ENCODE measurements at places on chromosomes 11 and 22.

DNA sequence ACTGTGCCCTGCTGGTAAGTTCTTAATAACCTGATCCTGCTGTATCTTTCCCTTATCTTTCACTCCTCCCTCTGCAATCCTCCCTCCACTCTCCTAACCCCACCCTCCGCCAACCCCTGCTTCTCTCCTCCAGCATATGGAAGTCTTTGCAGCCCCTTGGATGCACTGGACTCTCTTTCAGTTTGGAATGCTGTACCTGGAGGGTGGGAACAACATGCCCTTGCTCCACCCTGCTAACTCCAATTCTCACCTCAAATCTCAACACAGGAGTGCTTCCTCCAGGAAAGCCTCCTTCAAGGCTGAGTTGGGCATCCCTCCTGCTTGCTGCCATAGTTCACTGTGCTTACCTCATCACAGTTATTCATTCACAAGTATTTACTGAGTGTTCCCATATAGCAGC lies 52.8 kb upstream of the LDLRAD3 start:
- no peak for DNase-seq

DNA sequence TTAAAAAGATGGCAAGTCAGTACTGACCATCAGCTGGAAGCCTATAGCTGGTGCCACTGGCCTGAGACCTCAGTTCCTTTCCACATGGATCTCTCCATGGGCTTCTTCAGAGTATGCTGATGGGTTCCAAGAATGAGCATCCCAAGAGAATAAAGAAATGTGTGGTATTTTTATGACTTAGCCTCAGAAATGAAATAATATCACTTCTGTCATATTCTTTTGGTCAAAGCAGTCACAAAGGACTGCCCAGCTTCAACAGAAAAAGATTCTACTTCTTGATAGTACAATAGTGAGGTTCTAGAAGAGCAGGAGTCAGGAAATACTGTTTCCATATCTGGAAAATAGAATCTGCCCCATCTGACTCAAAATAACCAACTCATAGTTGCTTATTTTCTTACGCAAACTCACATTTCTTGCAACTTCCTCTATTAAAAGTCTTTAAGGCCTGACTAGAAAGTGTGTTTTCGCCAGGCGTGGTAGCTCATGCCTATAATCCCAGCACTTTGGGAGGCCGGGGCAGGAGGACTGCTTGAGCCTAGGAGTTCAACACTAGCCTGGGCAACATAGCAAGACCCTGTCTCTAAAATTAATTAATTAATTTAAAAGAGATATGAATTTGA lies 116.9 kb downstream of the SIK3 start:
- DNase-seq = no peak

DNA sequence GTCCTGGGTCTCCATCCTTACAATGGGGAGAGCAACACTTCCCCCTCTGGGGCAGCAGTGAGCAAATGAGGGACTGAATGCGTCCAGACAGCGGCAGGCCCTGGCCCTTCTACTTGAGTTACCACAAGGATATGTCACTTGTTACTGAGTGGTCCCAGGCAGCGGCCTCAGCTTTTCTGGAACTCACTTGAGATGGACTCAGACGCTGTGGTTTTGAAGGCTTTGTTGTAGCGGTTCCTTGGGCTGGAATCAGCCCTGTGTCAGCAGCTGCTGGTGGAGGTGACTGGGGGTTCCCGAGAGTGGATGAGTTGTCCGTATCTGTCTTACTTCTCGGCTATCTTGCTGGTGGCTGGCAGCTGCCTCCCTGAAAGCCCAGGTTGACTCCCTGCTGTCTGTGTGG lies 77.0 kb downstream of the MICAL2 start:
- no peak for DNase-seq

DNA sequence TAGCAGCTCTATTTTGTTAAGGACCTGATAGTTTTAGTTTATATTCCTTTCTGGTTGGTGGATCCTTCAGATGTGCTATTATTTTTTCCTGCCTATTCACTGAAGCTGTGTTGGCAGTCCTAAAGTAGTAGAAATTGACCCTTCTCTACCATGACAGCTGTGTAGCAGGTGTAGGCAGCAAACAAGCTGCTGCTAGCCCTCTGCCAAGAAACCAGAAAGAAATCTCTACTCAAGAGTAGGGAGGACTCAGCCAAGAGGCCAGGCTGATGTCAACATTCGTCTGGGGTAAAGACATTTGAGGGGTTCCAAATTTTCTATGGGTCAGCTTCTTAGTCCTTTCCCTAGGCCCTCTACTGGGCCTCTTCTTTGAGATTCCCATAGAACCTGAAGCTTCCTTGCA lies 51.2 kb downstream of the CSTF3 start:
- DNase-seq = no peak

DNA sequence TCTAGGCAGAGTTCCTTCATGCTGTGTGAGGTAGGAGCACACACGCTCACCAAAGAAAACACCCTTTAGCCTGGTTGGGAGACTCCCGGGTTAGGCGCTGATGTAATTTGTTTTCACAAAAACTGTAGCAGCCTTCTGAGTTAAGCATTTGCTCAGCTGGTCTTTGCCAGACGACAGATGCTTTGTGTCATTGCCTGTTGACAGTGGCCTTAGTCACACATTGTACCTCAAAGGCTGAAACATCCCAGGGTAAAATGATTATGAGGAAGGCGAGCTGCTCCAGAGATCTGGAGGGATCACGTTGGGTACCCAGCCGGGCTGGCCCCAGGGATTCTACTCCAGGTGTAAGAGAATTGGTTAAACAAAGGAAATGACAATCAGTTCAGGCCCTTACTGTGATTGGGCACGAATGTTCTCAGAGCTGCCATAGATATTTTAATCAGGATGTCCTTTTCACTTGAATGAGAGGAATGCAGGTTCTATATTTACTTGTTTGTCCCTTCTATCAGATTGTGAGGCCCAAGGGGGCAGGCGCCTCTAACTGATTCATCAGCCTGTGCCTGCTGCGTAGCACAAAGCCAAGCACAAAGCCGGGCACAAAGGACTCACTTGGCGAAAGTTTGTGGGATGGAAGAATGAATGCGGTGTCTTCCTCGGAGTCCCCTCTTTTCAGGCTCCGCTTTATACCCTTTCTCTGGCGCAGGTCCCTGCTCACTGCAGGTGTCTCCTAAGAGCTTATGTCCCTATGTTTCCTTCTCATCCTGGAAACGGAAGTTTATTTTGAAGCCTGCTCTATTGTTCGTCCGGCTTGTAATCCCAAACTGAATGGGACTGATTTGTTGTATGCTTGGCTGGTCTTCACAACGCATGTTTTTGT lies 47.1 kb downstream of the ADM start:
- no peak for DNase-seq

- DNase-seq = no peak
Measured at GRCh38 chr11:17673951-17674350, 45.4 kb upstream of the MYOD1 start.

Measured in AG09309 (cell line).